ENCODE measurements at places on chromosomes 1 and 21. TPM values are rescaled to one million over a fixed set of nuclear protein-coding genes. Genes with fewer than 3 reads are reported as not detected.

DNA sequence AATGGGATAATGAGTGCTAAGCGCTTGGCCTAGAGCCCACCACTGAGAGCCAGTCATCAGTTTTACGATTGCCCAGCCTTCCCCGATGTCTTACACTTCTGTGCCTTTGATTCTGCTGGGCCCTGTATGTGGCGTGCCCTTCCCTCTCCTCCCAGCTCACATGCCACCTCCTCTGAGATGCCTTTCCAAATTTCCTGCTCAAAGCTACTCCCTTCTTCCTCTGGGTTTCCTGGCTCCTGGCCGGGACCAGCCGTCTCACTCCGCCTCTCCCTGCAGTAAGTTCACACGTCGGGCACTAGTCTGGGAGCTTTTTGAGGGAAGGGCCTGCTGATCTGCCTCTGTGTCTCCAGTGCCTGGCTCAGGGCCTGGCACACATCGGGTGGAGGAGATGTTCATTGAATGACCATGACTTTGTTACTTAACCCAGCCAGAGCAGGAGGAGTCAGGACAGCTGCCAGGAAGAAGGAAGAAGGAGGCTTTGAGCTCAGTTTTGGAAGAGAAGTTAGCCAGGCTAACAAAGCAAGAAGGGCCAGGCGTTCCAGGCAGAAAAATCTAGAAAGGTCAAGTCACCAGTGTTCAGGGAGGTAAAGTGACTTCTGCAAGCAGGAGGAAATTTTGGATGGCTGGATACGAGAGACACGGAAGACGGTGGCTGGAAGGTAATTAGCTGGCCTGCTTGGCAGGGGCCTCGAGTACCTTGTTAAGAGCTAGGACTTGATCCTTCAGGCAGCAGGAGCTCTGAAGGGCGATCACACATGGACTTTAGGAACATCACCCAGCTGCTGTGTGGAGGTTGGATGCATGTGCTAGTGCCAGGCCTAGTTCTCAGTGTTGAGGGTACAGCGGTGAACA, 63.6 kb downstream of the EPHB2 start:
- DNase-seq = no peak
- no peaks in the 10 kb centered on the region for H3K36me3 ChIP-seq
- no peaks in the 10 kb centered on the region for H3K27me3 ChIP-seq
- no peak overlapping the region for H3K27ac ChIP-seq
- no peak overlapping the region for H3K4me3 ChIP-seq

Gene KIF14
- 0.19 TPM for total RNA-seq

Gene HSD3B2
- not detected for total RNA-seq

DNA sequence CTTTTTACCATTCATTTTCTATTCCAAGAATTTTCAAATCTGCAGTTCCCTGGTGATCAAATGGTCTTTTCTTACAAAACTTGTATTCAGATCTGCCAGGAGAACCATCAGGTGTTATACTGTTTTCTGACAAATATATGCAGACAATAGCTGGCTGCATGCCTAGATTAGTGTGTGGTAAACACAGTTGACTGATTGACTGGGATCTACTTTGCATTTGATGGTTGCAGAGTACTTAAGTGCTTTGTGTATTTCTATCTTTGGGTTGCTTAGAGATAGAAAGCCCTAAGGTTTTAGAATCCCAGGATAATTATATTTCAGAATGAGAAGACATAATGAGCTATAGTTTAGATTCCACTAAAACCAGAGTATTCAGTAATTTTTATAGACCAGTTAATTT, 102.0 kb upstream of the CHODL start:
- no peaks in the 10 kb centered on the region for H3K36me3 ChIP-seq
- no peak overlapping the region for H3K4me3 ChIP-seq
- no peaks in the 10 kb centered on the region for H3K27me3 ChIP-seq
- no peaks in the 10 kb centered on the region for H3K4me1 ChIP-seq

DNA sequence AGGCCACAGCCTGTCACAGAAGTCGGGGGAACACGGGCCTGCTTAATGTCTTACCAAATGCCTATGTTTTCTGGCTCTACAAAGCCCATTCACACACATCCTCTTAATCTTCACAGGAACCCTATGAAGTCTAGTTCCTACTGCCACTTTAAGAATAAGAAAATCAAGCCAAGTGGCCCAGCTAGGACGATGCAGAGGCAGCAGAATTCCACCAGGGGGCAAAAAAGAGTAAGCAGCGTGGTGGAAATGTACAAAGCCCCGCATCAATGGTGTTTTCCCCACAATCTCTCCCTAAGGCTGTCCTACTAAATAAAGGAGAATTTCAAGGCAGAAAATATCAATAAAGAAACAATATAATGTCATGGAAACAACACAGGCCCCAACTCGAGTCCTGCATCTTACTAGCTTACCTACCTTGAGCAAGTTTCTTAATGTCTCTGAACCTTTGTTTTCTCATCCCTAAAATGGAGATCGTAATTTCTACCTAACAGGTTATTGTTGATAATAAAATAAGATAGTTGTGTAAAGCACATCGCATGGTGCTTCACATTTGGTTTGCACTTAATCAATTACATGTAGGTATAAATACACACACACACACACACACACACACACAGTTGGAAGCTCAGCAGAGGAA, 21.4 kb downstream of the SEC16B start:
- no peak overlapping the region for H3K27ac ChIP-seq
- no peaks in the 10 kb centered on the region for H3K4me1 ChIP-seq
- H3K36me3 ChIP-seq = no peaks in the 10 kb centered on the region
- H3K27me3 ChIP-seq = no peaks in the 10 kb centered on the region

DNA sequence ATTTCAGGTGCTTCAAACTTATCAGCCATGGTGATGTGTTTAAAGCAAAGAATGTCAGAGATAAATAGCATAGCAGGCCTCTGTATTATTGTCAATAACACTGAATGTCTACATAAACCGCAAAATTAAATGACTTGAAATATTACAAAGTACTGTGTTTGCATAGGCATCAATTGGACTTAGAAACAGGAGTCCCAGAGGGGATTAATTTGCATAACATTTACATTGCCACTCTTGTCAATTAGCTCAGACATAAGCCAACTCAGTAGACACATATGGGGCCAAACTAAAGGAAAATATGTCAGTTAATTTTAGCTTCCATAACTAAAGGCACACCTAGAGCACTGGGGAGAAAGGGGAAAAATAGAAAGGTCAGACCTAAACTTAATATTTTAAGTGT, 814.5 kb upstream of the NEGR1 start:
- no peak overlapping the region for H3K27ac ChIP-seq
- no peaks in the 10 kb centered on the region for H3K36me3 ChIP-seq
- DNase-seq = no peak
- no peaks in the 10 kb centered on the region for H3K4me1 ChIP-seq

- no peak overlapping the region for H3K4me3 ChIP-seq
- no peak overlapping the region for H3K27ac ChIP-seq
- no peaks in the 10 kb centered on the region for H3K36me3 ChIP-seq
- DNase-seq = no peak
Measured at GRCh38 chr1:118333601-118334210, 148.7 kb upstream of the SPAG17 start.

DNA sequence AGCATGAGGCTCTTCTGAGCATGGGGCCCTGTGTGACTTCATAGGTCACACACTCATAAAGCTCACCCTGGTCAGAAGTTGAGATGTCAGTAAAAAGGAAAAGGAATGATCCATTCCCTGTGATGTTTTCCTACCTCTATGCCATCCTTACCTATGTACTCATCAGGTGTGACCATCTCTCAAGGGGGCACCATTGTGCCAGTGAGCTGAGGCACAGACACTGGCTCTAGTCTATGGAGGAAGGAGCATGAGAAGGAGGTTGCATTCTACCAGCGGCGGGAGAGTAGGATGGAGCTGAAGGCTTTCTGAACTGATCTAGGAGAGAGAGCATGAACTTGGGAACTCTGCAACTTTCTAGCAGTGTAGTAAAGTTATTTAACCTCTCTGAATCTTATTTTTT, 65.8 kb upstream of the RGL1 start:
- no peaks in the 10 kb centered on the region for H3K27me3 ChIP-seq
- H3K36me3 ChIP-seq = no peaks in the 10 kb centered on the region
- peaks cover 2% of the 10 kb centered on the region for H3K4me1 ChIP-seq
- DNase-seq = no peak
- no peak overlapping the region for H3K4me3 ChIP-seq

Gene PPIH
- total RNA-seq = 25.6 TPM

Gene SPRR2B
- total RNA-seq = not detected

DNA sequence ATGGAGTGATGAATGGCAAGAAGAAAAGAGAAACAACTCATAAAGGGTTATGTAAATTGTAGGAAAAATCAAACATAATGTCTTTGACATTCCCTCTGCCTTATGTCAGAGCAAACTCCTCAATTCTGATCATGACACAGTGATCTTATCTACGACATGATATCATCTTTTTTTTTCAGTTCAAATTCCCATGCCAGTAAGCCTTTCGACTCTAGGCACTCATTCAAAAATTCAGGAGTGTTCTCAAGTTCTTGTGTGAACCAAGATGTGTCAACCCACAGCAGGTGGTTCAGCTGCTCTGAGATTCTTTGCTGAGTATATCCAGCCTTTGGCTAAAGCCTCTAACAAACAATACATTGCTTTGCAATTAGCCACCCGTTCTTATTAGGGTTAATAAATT, 97.1 kb upstream of the ESRRG start:
- H3K27ac ChIP-seq = no peak overlapping the region
- H3K4me1 ChIP-seq = peaks cover 10% of the 10 kb centered on the region
- no peak for DNase-seq
- no peak overlapping the region for H3K4me3 ChIP-seq
- no peaks in the 10 kb centered on the region for H3K27me3 ChIP-seq

Gene DMBX1
- not detected for total RNA-seq

Gene CRB1
- 0.16 TPM for total RNA-seq
